Right ventricle myocardium inferior (tissue), 1 donor: ENCODE measurements at places on chromosomes 4 and X. TPM values are rescaled to one million over a fixed set of nuclear protein-coding genes. Genes with fewer than 3 reads are reported as not detected.

ZNF674 gene
- 2.2 TPM for total RNA-seq

CT45A5 gene
- total RNA-seq, result not detected

DAPP1 gene
- total RNA-seq, result 0.73 TPM

SH3BGRL gene
- total RNA-seq, result 30.2 TPM

MAGEE1 gene
- 2.2 TPM for total RNA-seq
